Mesendoderm (in vitro differentiated cells): ENCODE measurements at places on chromosomes 2 and 18.
A peak's percentile ranks its signal among the peaks of the same experiment; 100 is the strongest.

- no peak for DNase-seq
These were observed 194.2 kb upstream of the HDAC4 start for GRCh38 chr2:239594772-239595608.

GRCh38 chr18:24227977-24228666 is 89.3 kb downstream of the CABYR start:
- no peak for DNase-seq

DNA sequence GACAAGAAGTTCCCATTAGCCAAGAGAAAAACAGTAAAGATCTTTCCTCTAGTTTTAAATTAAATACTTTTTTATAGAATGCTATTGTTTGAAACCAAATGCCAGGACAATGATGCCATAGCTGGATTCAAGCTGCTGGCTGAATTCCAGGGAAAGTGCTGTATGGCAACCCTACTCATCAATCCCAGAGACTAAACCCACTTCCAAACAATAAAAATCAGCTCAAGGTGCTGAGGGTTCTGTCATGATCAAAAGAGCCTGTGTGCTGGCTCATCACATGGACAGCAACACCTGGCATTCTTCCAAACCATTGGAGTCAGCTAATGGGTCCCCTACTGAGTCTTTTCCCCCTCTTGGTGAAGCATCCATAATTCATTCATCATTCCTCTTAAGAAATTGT is 53.7 kb upstream of the PARD3B start:
- no peak for DNase-seq

- peak; percentile 57 for DNase-seq
These were observed 56.3 kb downstream of the SH3RF3 start for GRCh38 chr2:109185338-109185737.

DNA sequence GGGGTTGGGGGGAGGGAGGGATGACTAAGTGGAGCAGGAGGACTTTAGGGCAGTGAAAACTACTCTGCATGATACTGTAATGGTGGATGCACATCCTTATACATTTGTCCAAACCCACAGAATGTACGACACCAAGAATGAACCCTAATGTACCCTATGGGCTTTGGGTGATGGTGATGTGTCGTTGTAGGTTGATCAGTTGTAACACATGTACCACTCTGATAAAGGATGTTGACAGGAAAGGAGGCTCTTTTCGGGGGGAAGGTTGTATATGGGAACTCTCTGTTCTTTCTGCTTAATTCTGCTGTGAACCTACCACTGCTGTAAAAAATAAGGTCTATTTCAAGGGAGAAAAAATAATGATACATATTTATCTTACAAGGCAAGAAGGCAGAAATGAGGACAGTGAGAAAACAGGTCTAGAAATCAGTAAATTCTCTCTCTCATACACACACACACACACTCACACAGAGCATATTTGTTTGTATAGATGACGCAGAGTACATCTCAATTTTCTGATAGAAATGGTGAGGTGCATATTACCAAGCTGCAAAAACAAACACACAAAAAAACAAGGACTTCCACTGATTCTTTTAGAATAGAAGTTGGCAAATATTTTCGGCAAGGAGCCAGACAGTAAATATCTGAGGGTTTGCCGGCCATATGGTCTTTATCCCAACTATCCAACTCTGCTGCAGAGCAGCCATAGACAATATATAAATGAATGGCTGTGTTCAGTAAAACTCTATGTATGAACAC is 20.2 kb downstream of the FAM124B start:
- DNase-seq, result no peak

DNA sequence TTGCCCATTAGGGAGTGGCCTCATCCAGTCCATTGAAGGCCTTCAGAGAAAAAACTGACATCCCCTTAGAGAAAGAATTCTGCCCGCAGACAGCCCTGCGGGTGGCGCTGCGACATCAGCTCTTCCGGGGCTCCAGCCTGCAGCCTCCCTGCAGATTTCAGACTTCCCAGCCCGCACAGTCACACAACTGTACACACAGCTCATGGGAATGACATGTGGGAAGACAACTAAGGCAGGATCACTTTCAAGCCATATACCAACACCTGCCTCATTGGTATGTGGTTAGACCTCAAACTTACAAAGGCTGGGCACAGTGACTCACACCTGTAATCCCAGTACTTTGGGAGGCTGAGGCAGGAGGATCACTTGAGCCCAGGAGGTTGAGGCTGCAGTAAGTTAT is 24.8 kb upstream of the TUBB6 start:
- peak; percentile 58 for DNase-seq

- no peak for DNase-seq
These were observed 79.9 kb downstream of the ANTXR1 start for GRCh38 chr2:69092857-69093256.

GRCh38 chr18:47204908-47205522 is 28.9 kb upstream of the IER3IP1 start:
- DNase-seq, result peak; percentile 78

DNA sequence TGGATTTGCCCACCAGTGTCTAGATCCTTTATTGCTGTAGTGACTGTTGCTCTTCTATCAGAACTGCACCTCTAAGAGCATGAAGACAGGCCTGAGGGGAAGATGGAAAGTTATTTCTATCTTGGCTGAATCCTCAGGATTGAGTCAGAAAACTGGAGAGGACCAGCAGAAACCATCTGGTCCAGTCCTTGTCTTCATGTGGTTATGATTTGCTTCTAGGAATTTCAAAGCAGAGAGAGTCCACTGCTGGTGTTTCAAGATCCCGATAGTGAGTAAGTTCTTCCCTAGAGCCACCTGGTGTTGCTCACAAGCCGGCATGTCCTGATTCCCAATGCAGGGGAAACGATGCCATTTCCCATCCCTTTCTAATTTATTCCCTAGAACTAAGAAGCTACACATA is 84.2 kb downstream of the NCKAP5 start:
- DNase-seq, result no peak

DNA sequence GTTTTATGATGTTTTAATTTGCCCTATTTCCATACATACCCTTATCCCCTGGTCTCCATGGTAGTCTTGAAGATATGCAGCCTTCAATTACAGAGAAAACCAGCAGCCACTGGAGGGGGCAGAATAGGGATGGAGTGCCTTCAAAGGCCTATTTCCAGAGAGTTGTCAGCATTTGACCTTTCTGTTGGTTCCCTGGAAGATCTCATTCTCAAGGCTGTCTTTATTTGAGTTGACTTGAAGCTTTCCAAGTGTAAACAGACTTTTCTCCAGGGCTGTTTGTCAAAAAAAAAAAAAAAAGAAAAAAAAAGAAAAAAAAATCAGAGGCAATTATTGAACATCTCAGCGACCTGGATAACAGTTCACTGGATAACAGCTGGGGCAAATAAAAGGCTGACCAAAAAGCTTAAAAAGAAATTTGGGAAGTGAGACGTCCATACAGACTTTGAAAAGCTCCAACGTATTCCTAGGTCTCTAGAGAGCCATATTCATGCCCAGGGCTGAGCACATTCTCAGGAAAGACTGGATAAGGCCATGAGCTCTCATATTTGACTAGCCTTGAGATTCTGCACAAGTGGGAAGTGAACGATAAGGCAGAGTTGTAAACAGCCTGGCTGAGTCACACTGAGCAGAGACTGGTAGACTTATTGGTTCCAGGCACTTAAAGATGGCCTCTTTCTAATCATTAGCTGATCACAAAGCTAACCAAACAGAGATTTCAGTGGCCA is 126.6 kb downstream of the VAPA start:
- no peak for DNase-seq

- DNase-seq, result no peak
These were observed 3.1 kb upstream of the ARID5A start for GRCh38 chr2:96533292-96534073.

- no peak for DNase-seq
These were observed 65.3 kb downstream of the SLC40A1 start for GRCh38 chr2:189515264-189515663.

- DNase-seq, result no peak
These were observed 63.0 kb downstream of the DYSF start for GRCh38 chr2:71516253-71516888.

DNA sequence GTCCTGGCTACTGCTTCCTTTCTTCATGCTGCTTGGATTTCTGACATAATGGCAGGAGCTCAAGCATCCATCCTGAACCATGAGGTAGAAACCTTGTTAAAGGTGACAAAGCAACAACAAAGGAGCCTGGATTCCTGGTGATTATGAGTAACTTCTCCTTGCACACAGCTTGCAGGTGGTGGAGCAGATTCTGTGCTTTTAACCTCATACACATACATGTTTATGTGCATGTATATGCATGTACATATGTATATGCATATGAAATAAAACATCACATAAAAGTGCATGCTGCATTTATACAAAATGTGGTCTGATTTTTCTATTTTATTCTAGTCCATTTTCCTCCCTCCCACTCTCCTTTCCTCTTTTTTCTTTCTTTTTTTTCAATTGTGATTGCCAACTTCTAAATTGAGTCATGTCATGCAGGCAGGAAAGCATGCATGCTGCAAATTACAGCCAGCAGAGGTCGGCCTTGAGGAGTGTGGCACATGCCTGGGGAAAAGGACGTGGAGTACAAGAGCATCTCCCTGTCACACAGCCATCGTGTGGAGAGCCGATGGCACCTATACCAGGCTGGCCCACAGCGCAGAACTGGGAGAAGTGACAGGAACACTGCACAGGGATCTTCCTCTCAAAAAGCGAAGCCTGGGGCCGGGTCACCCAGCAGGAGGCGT is 17.9 kb downstream of the LCT start:
- DNase-seq, result peak; percentile 71

- DNase-seq, result no peak
These were observed 18.1 kb upstream of the RASGRP3 start for GRCh38 chr2:33458248-33458819.

DNA sequence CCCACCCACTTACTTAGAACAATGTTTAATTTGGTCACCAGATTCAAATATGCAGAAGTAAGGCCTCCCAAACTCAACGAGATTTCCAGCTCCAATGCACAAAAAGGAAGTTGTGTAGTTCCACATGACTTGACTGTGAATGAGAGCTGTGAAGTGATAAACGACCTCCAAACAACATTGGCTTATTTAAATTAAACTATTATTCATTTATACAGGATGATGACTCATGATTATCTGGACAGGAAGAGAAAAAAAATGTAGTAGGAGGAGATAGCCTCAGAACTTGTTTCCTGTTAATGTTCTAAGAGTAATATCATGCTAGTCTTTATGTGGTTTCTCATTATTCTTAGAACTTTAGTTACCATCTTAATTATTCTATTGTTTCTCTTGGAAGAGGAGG is 237.3 kb downstream of the C1D start:
- no peak for DNase-seq

DNA sequence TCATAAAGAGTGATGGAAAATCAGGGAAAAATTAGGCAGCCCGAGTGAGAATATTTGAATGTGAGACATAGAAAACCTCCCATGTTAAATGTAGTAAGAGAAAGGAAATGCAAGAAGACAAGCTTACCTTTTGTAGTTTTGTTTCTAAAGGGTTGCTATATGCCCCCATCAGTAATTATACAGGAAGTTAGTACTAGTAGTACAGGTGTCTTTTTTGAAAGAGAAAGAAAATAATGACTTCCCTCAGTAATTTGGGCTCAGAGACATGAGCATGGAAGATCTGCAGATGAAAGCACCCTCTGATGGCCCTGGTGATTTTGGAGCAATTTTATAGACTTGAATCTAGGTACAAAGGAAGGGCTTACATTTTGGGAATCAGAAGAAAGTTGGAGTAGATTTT is 80.8 kb downstream of the RHBDD1 start:
- no peak for DNase-seq

GRCh38 chr18:11517704-11518103 is 91.7 kb upstream of the SLC35G4 start:
- DNase-seq, result no peak

GRCh38 chr2:200184748-200185627 is 121.5 kb upstream of the SPATS2L start:
- DNase-seq, result no peak

- no peak for DNase-seq
These were observed 12.6 kb downstream of the C18orf63 start for GRCh38 chr18:74328206-74328605.

DNA sequence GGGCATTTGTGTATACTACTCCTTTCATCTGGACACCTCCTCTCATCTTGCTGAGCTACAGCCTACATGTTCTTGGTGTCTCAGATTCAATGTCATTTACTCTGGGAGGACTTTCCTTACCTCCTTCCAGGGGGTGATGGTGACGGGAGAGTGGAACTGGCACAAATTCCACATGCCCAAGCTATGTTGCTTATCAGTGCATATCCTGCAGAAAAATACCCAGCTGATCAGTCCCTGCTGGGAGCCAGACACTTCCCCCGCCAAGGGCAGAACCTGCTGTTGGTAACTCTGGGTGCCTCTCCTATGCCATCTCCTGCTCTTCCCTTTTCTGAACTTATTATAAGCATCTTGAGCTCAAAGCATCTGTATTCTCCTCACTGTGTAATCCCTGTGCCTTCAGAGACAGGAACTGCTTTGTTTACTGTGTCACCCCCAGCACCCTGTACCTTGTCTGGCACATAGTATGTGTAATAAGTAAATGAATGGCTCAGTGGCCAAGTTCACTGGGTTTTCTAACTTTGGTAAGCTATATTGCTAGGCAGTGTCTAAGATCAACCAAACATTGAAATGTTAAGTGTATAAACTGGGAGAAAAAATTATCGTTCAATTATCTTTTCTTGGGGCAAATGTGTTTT is 87.7 kb upstream of the LPIN2 start:
- no peak for DNase-seq

- no peak for DNase-seq
These were observed 7.7 kb downstream of the CD302 start for GRCh38 chr2:159790323-159790722.

- DNase-seq, result no peak
These were observed 52.8 kb downstream of the EIF2AK3 start for GRCh38 chr2:88574445-88574844.

- DNase-seq, result no peak
These were observed 647.9 kb downstream of the PLCL1 start for GRCh38 chr2:198452327-198452726.

GRCh38 chr18:76741346-76741745 is 81.0 kb upstream of the ZNF236 start:
- no peak for DNase-seq

- DNase-seq, result no peak
These were observed 341.2 kb downstream of the ALK start for GRCh38 chr2:29580223-29580622.

- no peak for DNase-seq
These were observed 13.9 kb downstream of the SNTG2 start for GRCh38 chr2:964562-964961.

DNA sequence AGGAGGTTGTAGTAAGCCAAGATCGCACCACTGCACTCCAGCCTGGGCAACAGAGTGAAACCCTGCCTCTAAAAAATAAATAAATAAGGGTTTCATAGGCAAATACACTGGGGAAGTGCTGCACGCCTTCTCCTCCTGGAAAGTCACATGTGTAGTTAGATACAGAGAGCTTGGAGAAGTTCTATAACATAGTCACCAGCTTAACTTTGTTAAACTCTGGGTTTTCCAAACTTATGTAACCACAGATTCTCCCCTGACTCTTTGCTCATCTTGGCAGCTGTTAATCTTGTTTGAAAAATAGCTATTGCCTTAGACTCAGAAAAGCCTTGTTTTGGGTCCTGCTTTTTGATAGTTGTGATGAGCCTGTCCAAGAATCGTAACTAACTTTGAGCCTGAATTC is 25.2 kb downstream of the KIAA2012 start:
- DNase-seq, result no peak
